ENCODE measurements at places on chromosomes 2 and 18.

GRCh38 chr2:29022679-29023078, 41.6 kb downstream of the TOGARAM2 start:
- no peak for DNase-seq

- no peak for DNase-seq
These were observed 188.4 kb upstream of the KYNU start for GRCh38 chr2:142688856-142689605.

DNA sequence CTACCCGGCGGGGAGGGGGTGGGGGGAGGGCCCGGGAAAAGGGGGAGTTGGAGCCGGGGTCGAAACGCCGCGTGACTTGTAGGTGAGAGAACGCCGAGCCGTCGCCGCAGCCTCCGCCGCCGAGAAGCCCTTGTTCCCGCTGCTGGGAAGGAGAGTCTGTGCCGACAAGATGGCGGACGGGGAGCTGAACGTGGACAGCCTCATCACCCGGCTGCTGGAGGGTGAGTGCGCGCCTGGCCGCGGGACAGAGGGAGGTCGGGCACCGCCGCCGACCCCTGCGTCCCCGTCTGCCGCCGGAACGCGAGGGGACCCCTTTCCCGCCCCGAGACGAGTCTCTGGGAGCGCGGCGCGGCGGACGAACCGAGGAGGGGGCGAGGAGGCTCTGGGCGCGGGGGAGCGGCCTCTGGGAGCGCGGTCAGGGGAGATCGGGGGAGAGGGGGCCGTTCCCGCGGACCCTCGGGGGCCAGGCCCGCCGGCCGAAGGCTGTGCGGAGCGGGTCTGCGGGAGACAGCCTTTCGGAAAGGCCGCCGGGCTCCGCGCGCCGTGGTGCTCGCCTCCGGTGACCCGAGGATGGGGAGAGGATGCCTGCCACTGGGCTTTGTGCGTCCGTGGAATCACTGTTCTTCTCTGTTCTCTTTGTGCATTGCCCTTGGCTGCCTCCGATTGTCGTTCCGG, 463 bp downstream of the PPP1CB start:
- no peak for DNase-seq

DNA sequence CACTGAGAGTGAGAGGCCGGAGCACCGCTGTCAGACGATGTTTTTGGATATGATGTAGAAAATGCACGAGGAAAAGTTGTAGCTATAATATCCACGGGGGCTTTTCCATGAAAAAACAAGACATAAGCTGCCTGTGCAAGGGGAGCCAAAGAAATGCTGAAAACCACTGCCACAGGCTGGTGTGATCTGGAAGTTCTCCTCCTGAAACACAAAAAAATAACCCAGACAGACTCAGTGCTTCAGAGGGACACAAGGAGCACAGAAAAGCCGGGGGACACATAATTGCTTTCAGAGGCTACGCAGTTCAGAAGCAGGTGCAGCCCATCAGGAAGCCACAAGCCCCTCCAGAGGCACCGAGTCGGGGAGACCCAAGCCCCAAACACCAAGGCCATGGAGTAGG, 98.2 kb downstream of the ZNF516 start:
- DNase-seq, result no peak

GRCh38 chr2:32559136-32559535, 68.7 kb upstream of the TTC27 start:
- DNase-seq, result no peak

GRCh38 chr2:127608061-127609030, 37.6 kb upstream of the GPR17 start:
- no peak for DNase-seq

- no peak for DNase-seq
These were observed 36.6 kb upstream of the KCNF1 start for GRCh38 chr2:10875126-10875525.

DNA sequence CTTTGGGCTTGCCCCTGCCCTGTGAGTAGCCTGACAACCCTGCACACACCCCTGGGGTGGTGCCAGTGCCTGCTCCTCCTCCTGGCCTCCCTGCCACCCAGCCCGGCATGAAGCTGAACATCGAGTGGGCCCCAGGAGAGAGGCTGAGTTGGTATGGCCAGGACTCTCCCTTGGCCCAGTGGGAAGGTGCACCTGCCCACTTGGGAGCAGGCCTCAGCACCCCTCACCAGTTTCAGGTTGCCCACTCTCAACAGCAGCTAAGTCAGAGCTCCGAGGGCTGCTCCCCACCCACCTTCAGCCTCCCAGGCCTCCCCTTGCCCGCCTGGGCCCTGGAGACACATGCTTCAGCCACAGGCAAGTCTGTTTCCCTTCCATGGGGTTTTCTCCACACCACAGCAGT, 203.1 kb downstream of the KLHL29 start:
- DNase-seq, result no peak

- no peak for DNase-seq
These were observed 5.1 kb downstream of the SFT2D3 start for GRCh38 chr2:127706215-127706990.

DNA sequence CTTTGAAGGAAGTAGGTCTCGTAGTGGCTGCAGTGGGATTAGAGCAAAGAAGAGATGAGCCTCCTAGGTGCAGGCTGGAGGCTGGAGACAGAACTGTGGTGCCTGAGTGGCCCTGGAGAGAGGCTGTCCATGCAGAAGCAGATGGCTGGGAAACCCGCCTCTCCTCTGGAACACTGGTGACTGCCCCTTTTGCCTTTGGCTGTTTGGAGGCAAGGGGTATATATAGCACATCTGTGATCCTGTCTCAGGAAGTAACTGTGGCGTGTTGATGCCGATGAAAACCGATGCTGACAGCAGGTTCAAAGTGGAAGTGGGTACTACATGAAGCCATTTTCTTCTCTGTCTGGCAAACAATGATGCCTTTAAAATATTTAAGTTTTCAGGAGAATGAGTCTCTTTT, 43.5 kb downstream of the SLC9A2 start:
- no peak for DNase-seq

GRCh38 chr18:78641689-78642231, 337.9 kb upstream of the SALL3 start:
- DNase-seq, result no peak

GRCh38 chr2:148948868-148949267, 73.8 kb downstream of the KIF5C start:
- DNase-seq, result no peak

DNA sequence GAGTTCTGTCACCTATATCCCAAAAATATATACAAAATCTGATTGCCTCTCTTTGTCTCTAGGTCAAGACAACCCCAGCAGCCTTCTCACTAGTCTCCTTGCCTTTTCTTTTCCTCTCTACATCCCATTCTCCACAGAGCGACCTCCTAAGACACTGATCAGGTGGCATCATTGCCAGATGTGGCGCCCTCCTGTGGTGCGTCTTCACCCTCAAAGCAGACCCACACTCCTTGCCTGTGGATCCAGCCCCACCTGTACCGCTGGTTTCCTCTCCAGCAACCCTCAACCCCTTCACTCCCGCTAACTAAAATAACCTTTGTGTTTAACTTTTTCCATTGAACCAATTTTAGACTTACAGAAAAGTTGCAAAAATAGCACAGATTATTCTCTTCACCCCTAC, 273.3 kb downstream of the GLI2 start:
- no peak for DNase-seq

GRCh38 chr2:181165199-181165868, 184.9 kb downstream of the UBE2E3 start:
- DNase-seq, result no peak

- DNase-seq, result no peak
These were observed 480.4 kb downstream of the KCNJ3 start for GRCh38 chr2:155178921-155179320.

DNA sequence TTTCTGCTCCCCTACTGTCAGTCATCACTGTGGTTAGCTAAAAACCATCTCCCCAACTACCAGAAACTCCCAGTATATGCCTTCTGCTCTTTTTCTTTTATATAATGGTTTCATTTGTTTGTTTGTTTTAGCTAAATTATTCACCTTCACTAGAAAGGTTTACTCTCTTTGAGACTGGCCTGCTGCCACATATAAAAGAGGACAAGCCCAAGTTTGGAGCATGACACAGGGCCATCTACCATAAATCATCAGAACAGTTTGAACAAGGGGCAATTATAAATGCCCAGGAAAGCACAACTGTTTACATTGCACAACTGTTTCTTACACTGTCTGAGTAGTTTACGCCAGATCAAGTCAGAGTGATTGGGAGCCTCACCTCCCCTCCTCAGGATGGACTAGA, 471.0 kb upstream of the PIK3C3 start:
- no peak for DNase-seq

GRCh38 chr2:110770404-110770958, 38.1 kb downstream of the ACOXL start:
- no peak for DNase-seq

- DNase-seq, result no peak
These were observed 799.0 kb downstream of the DCDC2C start for GRCh38 chr2:4502230-4502843.

DNA sequence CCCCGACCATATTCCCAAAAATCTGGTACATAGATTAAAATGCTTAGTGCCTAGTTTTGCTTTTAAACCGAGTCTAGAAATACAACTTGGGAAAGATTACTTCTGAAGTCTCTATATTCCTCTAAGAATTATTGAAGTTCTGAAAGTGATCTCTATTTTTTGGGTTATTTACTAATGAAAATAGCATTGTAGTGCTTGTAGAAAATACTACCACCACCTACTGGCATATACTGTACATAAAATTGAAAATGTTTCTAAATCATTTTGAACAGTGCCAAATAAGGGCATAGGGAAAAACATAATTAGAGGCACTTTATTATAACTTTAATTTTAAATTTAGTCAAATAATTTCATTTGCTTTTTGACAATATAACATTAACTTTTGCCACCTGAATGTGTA, 1399.6 kb upstream of the ZEB2 start:
- no peak for DNase-seq

DNA sequence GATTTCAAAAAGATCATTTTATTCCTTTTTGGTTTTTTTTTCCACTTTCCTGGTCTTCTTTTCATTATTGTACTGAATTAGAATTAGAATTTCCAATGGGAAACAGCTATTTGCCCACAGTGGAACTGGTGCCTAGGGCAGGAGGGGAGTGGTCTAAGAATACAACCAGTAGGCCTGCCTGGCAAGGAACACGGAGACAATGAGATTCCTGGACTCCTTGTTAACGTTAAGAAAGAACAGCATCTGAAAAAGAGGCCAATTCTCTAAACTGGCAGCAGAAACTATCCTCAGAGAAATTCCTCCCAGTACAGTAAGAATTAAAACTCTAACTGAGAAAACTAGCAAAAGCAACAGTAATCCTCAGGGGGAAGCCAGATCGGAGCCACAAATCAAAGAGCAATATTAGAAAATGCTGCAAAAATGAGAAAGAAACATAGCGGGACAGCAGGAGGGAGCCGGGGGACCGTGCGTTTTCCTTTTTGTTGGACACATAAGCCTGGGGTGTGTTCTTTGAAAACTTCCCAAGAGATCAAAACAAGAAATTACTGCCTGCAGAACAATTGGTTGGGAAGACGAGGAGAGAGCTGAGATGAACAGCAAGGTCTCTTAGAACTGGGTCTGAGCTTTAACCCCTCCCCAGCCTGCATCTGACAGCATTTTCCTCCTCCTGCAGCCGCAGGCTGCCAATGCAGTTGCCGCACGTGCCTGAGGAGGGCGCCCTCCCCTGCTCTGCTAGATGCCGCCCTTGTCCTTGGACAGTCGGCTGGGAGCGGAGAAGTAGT, 776.0 kb downstream of the TSN start:
- no peak for DNase-seq

GRCh38 chr2:11303290-11304013, 41.0 kb downstream of the ROCK2 start:
- no peak for DNase-seq

DNA sequence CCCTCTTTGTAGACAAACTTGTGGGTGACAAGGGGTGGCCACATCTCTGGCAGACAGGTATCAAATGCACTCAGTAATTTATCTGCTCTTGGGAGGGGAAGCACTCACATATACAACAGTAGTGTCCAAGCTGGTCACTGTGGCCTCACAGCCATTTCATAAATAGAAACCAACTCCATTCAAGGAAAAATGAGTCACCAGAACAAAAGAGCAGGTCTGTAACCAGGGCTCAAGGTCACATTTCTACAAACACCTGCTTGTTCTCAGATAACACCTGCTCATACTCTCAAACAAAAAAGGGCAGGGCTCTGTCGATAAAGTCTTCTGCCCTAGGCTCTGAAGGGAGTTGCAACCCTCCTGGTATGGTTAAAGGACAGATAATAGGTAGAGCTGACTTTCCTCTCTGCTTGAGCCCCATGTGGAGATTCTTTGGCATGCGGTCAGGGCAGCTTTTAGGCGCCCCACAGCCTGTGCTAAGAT, 459.0 kb downstream of the BCL11A start:
- no peak for DNase-seq

- DNase-seq, result no peak
These were observed 999.7 kb upstream of the LRRTM1 start for GRCh38 chr2:81304154-81304830.

- DNase-seq, result no peak
These were observed 50.4 kb upstream of the FZD5 start for GRCh38 chr2:207819839-207820784.

DNA sequence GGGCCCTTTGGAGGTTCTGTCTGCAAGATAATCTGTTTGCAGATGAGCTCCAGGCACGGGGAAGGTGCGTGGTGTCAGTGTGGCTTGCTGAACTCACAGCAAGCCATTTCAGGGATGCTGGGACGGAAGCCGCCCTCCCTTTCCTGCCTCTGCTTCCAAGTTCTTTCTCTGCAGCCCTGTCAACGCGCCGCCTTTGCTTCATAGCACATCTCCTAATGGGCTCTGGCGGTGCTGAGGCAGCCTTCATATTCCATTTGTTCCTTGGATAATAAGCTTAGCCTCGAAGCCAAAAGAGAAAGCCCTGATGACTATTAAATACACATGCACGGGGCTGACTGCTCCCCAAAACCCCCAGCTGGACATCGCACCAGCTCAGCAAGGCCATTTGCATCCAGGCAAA, 81.7 kb upstream of the TAF1B start:
- DNase-seq, result no peak

DNA sequence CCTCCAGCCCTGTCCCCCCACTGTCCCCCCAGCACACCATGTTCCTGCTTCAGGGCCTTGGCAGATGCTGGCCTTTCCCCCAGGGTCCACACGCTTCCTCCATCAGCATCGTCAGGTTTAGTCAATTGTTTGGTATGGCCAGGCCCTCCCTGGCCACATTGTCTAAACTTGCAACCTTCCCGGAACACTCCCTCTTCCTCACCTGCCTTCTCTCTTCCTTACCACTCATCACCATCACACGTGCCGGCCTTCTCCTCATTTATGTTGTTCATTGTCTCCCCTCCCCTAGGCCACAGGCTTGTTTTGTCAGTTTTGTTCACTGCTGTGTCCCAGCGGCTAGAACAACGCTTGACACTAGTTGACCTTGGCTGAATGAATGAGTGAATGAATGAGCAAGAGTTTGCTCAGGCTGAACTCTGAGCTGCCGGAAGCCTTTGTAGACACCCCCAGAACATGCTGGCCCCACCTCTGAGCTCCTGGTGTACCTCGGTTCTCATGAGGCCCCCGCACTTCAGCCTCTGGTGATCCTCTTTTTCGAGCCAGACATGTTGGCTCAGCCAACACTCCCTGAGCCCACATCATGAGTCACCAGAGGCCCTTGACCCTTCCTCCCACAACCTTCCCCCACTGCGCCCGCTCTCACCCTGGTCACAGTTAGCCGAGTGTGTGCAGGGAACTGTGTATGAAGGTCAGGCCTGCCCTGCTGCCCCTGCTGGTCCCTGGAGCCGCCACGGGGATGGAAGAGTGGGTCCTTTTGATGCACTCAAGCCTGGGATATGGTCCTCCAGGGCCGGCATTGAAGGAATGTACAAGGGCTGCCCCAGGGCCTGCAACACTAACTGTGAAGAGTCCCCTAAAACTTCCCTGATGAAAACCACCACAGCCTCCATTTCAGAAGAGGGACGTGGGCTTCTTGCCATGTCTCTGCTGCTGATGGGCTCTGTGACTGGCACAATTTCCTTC, 57.5 kb downstream of the HS1BP3 start:
- DNase-seq, result no peak

- no peak for DNase-seq
These were observed 57.1 kb downstream of the SNORC start for GRCh38 chr2:232927032-232927792.

All from stimulated activated CD4-positive, alpha-beta T cell treated with anti-CD3 and anti-CD28 coated beads, Interleukin-1b, Interleukin-23, amount 100 ng/mL, for 24 hours (primary cell).